ENCODE measurements at places on chromosomes 13 and 19. TPM values are rescaled to one million over a fixed set of nuclear protein-coding genes. Genes with fewer than 3 reads are reported as not detected.

CEACAM7 gene
- not detected for total RNA-seq

SLC7A10 gene
- 0.14 TPM for total RNA-seq

GPR32 gene
- not detected for total RNA-seq

MAMSTR gene
- 0.26 TPM for total RNA-seq

SCAF1 gene
- 73.9 TPM for total RNA-seq

MCEMP1 gene
- not detected for total RNA-seq

NPAS1 gene
- total RNA-seq = 6.8 TPM

PSG1 gene
- 0.22 TPM for total RNA-seq

ZNF234 gene
- 2.7 TPM for total RNA-seq

GRIN3B gene
- 1.5 TPM for total RNA-seq

NEK5 gene
- 0.08 TPM for total RNA-seq

ZNF284 gene
- 0.51 TPM for total RNA-seq

LILRA1 gene
- total RNA-seq = not detected

KIR2DL3 gene
- total RNA-seq = not detected

PBX4 gene
- 1.9 TPM for total RNA-seq

KISS1R gene
- total RNA-seq = 0.29 TPM

CGB5 gene
- total RNA-seq = 1.4 TPM

TMEM86B gene
- 5.5 TPM for total RNA-seq

All from A549 treated with RU486 at 1 μM for 4 hours (cell line).